ENCODE measurements at places on chromosomes 6 and 20. TPM values are rescaled to one million over a fixed set of nuclear protein-coding genes. Genes with fewer than 3 reads are reported as not detected.

DNA sequence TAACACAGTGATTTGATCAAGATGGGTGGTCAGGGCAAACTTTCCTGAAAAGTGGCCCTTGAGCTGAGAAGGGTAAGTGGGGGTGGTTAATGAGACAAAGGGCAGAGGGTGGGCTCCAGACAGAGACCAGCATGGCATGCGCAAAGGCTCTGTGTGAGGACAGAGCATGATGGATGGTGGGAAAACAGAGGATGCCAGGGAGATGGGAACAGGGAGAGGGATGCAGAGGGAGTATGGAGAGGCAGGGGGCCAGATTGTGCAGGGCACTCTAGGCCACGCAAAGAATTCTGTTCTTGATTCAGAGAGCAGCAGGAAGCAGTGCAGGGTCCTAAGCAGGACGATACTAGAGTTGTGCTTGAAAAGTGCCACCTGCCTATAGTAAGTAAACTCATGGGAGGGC, 394.4 kb downstream of the BTBD9 start:
- DNase-seq, result no peak

HCK gene
- polyA plus RNA-seq, result not detected

SASH1 gene
- 19.8 TPM for polyA plus RNA-seq

- no peak for DNase-seq
These were observed 33.3 kb downstream of the GSTA3 start for GRCh38 chr6:52876056-52876787.

DNA sequence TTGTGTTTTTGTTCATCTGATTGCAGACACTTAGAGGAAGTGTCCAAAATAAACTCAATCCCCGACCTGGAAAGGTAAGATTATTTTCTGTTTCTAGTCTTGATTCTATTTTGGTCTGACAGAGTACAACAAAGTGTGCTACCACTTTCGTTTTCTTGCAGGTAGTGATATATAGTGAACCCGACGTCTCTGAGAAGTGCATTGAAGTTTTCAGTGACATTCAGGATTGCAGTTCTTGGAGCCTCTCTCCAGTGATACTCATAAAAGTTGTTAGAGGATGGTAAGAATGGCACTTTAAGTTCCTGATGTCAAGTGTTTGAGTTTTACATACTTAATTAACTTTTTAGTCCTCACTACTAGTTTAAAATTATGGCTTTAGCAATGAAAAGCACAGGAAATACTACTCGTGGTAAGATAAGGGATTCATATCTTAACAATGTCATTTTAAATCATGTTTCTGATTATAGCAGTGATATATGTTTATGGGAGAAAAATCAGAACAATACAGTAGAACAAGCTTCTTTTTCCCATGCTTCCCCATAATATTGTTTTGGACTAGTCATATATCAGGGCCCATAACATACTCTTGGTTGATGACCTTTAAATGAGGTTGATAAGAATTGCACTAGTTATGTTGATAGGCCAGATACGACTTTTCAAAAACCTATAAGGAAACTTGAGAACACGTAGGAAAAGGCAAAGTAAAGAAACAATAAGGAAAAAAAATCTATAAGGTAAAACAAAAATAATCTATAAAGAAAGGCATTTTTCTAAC, 104.0 kb downstream of the RTN4IP1 start:
- DNase-seq, result no peak

GRCh38 chr6:72401865-72402264, 220.0 kb upstream of the KCNQ5 start:
- DNase-seq, result no peak

SNAP91 gene
- polyA plus RNA-seq, result 0.64 TPM

- no peak for DNase-seq
These were observed 298.9 kb downstream of the TFAP2C start for GRCh38 chr20:56928007-56928406.

GRCh38 chr6:40588480-40588879, 1.3 kb upstream of the LRFN2 start:
- no peak for DNase-seq

ZNF165 gene
- polyA plus RNA-seq, result 0.25 TPM

DNA sequence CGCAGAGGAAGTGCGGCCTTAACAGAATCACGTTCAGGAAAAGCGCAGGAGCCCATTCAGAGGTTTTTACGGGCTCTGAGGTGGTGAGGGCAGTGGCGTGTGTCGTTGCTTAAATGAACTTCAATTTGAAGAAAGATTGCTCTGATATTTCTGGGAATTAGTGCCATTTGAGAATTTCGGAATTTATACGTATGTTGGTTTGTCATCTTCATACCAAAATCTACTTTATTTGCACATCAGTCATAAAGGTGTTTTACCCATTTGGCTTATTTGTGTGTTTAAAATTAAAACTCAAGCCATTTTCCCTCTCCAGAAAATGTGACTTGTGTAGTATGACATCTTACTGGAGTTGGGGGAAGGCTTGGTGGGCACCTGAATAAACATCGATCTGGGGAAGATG, 48.1 kb upstream of the TULP4 start:
- DNase-seq, result no peak

Measured in SK-N-SH (cell line).